Heart right ventricle (tissue), 16 donors: ENCODE measurements at places on chromosomes 4 and X. TPM values are rescaled to one million over a fixed set of nuclear protein-coding genes. Genes with fewer than 3 reads are reported as not detected.

- no peak for DNase-seq
Measured at GRCh38 chrX:10415306-10416001, 204.9 kb downstream of the MID1 start.

DNA sequence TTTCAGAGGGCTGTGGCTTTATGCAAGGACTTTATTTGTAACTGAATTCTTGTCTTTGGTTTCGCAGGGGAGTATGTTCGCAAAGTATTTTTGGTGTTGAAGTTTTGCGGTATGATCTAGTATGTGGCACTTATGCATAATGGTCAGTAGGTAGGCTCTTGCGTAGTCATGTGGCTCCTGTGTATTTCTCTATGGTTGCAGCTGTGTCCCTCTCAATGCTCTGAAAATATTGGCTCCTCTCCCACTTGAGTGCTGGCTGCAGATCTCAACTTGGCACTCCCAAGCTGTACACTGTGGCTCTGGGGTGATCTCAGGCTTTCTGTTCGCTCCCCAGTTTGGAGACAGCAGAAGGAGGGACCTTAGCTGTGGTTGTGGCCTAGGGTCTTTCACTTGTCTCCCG is 24.8 kb downstream of the ARMCX5 start:
- no peak for DNase-seq

DNA sequence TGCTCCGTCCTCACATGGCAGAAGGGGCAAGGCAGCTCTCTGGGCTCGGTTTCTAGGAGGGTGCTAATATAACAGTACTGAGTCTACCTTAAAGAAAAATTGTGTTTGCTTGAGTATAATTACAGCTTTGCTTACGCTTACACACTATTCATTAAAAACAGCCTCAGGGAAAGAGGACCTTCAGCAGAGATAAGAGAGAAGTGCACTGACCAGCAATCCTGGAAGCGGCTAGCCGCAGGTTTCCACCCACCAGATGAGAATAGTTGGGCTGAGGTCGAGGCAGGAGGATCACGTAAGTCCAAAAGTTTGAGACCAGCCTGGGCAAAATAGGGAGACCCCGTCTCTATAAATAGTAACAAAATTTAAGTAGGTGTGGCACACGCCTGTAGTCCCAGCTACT is 15.2 kb upstream of the MRFAP1 start:
- no peak for DNase-seq

GRCh38 chrX:14359316-14359715 is 170.0 kb upstream of the GLRA2 start:
- no peak for DNase-seq

The GAGE13 gene
- not detected for total RNA-seq

GRCh38 chr4:25817059-25817681 is 45.6 kb downstream of the SEL1L3 start:
- no peak for DNase-seq

- DNase-seq: no peak
Measured at GRCh38 chrX:87616371-87616770, 98.8 kb downstream of the KLHL4 start.

The FMR1NB gene
- total RNA-seq: not detected

DNA sequence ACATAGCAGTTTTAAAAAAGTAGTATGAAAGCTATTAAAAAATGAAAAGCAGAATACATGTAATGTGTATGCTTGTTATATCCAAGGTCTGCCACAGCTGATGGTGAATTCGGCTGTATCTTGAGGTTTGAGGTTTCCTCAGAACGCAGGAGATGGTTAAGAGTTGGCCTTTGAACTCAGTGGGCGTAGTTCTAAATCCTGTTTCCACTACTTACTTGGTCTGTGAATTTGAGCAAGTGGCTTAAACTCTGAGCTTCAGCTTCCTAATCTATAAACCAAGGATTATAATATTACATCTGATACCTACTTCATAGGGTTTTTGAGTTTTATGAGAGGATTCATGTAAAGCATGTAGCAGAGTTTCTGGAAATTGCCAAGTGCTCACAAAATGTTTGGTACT is 125.2 kb downstream of the STIM2 start:
- DNase-seq: no peak

GRCh38 chr4:176610594-176610993 is 182.1 kb downstream of the VEGFC start:
- no peak for DNase-seq

DNA sequence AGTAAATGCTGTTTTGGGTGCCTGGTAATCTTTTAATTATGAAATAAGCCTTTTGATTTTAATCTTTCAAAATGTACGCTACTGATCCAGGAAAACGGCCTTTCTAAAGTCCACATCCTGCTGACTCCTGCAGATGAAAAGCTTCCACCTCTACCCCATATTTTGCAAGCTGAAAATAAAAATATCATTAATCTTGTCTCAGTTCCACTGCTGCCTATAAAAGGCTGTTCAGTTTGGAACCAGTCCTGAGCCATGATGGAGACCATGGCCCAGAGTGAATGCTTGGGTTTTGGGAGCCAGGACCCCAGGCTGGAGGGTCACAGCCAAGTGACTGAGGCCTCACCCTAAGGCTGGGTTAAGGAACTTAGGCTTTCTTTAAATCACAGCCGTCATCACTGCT is 110.8 kb downstream of the AFF1 start:
- no peak for DNase-seq

DNA sequence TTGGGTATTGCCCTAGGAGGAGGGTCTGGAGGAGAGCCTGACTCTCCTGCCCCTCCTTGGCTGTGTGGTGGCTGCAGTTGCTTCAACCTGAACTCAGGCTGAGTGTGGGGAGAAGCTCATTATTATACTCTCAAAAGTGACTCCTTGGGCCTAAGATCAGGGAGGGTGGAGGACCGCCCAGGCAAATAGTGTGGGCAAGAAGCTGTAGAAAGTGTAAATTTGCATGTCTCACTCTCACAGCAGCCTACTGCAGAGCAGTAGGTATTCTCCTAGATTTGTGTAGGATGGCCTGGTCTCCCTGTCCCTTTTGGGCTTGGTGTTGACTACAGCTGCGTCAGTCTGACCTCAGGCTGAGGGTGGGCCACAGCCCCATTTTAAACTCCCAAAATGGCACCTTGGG is 156.1 kb downstream of the ZNF330 start:
- DNase-seq: no peak

The KLHL4 gene
- 2.5 TPM for total RNA-seq

DNA sequence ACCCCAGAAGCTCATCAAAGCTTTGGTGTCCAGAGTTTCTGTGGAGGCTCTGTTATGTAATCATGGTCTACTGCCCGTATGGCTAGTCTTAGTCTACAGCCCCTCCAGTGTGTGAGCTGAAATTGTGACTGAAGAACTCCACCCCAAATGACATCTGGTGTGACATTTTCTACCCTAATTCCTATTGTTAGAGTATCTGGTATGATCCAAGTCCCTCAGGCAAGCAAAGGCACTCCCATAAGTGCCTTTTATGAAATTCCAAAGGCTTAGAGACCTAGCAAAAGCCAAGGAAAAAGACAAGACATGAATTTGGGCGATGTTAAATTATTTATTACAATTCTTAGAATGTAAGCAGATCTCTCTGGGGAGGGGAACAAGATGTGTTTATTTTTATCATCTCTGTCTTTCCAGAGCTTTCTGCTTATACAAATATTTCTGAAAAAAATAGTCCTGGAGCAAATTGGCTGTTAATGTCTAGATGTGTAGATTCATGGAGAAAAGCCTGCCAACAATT is 417.4 kb downstream of the CCSER1 start:
- DNase-seq: no peak

DNA sequence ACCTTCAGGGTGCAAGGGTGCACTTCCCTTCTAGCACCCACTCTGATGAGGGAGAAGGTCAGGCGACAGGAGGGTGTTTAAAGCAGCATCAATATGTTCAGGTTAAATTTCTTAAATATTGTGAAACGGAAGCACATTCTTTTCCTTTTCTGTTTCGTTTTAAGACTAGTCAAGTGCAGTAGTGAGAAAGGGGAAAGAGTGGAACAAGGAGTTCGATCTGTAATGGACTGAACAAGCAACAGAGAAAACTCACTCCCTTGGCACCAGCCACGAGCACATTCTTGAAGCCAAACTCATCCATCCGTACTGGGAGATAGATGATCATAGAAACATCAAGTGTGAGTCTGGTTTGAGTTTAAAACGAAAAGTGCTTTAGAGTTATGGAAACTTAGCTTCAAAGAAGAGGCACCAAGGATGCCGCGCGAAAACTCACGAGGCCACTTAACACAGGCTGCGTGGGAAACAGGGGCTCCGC is 815 bp downstream of the FAM53A start:
- DNase-seq: peak; percentile 9

DNA sequence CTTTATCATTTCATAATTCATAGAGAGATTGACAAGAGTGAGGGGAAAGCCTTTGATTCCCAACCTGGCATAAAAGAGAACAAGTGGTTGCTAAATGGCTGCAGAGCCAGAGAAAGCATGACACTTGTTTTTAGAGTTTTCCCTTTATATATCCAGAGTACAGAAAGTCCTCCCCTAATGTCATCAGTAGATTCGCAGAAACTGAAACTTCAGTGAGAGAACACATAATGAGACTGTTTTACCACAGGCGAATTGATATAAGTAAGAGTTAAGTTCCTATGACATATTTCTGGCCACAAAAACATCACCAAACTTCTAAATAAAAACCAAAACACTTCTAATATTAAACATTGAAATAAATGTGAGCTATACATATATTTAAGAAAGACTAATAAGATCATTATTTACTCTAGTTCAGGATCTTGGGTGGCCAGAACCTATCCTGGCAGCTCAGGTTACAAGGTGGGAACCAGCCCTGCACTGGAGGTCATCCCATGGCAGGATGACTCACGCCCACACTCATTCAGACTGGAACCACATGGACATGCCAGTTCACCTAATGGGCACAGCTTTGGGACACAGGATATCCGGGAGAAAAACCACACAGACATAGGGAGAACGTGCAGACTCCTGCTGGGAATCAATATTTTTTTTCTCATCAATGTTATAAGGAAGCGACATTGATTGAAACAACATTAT is 35.5 kb downstream of the NWD2 start:
- no peak for DNase-seq

The CITED1 gene
- total RNA-seq: 0.53 TPM

The DUSP9 gene
- total RNA-seq: not detected

DNA sequence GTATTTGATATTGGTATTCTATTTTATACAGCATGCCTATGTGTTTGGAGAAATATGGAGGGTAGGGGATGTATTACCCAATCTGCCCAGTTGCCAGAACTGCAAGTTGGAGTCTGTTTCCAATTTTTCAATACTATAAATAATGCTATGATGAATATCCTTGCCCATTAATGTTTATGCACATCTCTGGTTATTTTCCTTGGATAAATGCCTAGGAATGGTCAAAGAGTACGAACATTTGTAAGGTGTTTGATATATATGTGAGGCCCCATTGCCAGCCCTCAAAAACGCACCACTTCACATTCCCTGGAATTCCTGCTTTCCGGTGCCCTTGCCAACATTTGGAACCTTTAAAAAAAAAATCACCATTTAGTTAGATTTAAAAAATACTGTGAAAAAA is 34.3 kb downstream of the CLDN34 start:
- DNase-seq: no peak

The KLF8 gene
- total RNA-seq: 1.3 TPM

- no peak for DNase-seq
Measured at GRCh38 chr4:73894001-73894400, 24.8 kb downstream of the CXCL1 start.

GRCh38 chrX:69388526-69388925 is 115.6 kb upstream of the NALF2 start:
- DNase-seq: no peak

DNA sequence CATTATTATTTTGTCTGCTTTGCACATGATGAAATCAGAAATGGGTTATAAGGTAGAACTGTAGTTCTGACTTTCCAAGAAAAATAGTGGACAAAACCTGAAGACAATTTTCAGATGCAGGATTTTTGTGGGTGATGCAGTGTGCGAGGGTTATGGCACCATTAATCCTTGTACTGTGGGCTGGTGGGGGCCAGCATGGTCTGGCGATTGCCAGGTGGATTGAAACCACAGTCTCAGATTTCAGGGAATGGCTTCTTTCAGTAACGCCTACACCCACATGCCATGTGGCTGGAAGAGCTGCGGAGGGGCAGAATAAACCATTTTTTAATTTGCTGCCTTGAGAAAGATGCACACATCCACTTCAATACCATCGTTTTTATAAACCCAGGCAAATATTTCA is 150.5 kb downstream of the ARSF start:
- no peak for DNase-seq

- no peak for DNase-seq
Measured at GRCh38 chrX:7019555-7019954, 128.0 kb upstream of the STS start.

DNA sequence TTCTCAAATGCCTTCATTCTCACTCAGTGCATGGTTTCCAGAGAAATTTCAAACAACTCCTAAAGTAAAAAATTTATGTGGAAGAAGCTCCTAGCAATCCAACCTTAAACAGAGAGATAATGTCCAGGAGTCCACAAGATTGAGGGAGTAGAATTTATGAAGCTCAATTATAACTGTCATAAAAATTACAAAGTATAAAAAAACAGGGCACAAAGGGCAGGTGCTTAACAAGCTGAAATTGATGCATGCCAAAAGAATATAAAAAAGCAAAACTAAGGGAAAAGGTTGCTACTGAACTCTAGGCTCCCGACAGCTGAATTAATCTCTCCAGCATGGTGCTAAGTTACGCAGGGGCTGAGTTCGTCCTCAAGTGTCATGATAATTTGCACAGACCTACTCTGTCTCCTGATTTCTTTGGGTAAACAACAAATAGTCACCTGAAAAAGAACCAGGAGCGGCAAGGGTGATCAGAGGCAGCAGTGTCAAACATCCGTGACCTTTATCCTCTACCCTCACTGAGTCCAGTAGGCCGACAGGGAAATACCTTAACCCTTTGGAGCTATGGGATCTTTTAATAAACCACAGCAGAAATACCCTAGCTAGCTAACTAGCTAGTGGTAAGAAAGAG is 47.2 kb upstream of the RELL1 start:
- no peak for DNase-seq

The AFP gene
- total RNA-seq: not detected

GRCh38 chr4:152200511-152201333 is 335.2 kb downstream of the FBXW7 start:
- DNase-seq: no peak
